ENCODE measurements at places on chromosomes 16 and 17. TPM values are rescaled to one million over a fixed set of nuclear protein-coding genes. Genes with fewer than 3 reads are reported as not detected.
A peak's percentile ranks its signal among the peaks of the same experiment; 100 is the strongest.

The KRT20 gene
- total RNA-seq, result 2.1 TPM

DNA sequence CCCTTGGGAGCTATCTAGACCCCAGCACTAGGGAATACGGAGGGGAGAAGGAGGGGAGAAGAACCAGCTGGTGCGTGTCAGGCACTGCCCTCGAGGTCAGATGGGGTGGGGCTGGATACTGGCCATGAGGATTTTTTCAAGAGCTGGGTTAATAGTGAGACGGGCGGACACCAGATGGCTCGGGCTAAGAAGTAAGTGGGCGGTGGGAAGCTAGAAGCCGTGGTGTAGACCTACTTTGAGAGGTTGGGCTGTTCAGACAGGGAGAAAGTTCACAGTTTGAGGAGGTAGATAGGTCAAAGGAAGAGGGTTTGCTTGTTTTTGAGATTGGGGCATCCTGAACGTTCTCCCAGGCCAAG lies 303.8 kb downstream of the SEC14L1 start:
- H3K27ac ChIP-seq, result peak overlapping the region; percentile 97
- H3K4me1 ChIP-seq, result peaks cover 69% of the 10 kb centered on the region
- H3K27me3 ChIP-seq, result no peaks in the 10 kb centered on the region
- DNase-seq, result no peak
- no peak overlapping the region for H3K4me3 ChIP-seq
- H3K36me3 ChIP-seq, result no peaks in the 10 kb centered on the region

GRCh38 chr16:74070237-74070636 lies 226.4 kb upstream of the PSMD7 start:
- no peaks in the 10 kb centered on the region for H3K36me3 ChIP-seq
- no peaks in the 10 kb centered on the region for H3K4me1 ChIP-seq
- no peak for DNase-seq

GRCh38 chr16:50275098-50275415 lies 8.7 kb downstream of the ADCY7 start:
- no peak for DNase-seq
- H3K4me3 ChIP-seq, result no peak overlapping the region
- H3K4me1 ChIP-seq, result no peaks in the 10 kb centered on the region
- no peak overlapping the region for H3K27ac ChIP-seq

DNA sequence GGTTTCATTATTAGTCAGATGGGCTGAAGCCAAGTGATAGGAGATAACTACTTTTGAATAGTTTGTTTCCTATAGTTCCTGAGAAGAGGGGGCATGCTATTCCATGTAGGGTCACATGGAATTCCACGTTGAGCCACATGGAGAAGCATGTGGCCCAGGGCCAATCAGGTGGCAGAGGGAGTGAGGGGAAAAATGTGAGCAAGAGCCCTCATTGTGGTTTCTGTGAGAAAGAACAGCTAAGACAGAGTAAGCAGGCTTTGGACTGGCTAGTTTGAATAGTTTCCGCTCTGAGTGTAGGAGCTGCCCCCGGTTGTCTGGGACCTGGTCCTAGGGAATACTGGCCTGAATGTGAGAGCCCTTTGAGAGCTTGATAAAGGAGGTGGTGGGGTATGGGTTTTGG lies 69.9 kb upstream of the CNTNAP4 start:
- H3K4me3 ChIP-seq, result no peak overlapping the region
- no peak overlapping the region for H3K27ac ChIP-seq
- H3K36me3 ChIP-seq, result no peaks in the 10 kb centered on the region
- DNase-seq, result no peak
- no peaks in the 10 kb centered on the region for H3K27me3 ChIP-seq

- H3K4me1 ChIP-seq, result no peaks in the 10 kb centered on the region
- no peak overlapping the region for H3K4me3 ChIP-seq
- H3K27ac ChIP-seq, result no peak overlapping the region
- no peak for DNase-seq
Measured at GRCh38 chr16:57567691-57568090, 25.2 kb downstream of the ADGRG5 start.

GRCh38 chr16:57809276-57810196 lies 7.2 kb upstream of the KIFC3 start:
- no peak overlapping the region for H3K27ac ChIP-seq
- H3K36me3 ChIP-seq, result no peaks in the 10 kb centered on the region
- DNase-seq, result no peak
- no peaks in the 10 kb centered on the region for H3K27me3 ChIP-seq
- peaks cover 17% of the 10 kb centered on the region for H3K4me1 ChIP-seq
- H3K4me3 ChIP-seq, result no peak overlapping the region

The NT5M gene
- 5.8 TPM for total RNA-seq

- H3K4me1 ChIP-seq, result no peaks in the 10 kb centered on the region
- no peak for DNase-seq
- no peak overlapping the region for H3K4me3 ChIP-seq
- H3K27ac ChIP-seq, result no peak overlapping the region
- H3K27me3 ChIP-seq, result no peaks in the 10 kb centered on the region
- H3K36me3 ChIP-seq, result no peaks in the 10 kb centered on the region
Measured at GRCh38 chr16:57009643-57010170, 20.4 kb downstream of the NLRC5 start.

The CLEC3A gene
- not detected for total RNA-seq

The ABCC6 gene
- total RNA-seq, result 1.8 TPM

DNA sequence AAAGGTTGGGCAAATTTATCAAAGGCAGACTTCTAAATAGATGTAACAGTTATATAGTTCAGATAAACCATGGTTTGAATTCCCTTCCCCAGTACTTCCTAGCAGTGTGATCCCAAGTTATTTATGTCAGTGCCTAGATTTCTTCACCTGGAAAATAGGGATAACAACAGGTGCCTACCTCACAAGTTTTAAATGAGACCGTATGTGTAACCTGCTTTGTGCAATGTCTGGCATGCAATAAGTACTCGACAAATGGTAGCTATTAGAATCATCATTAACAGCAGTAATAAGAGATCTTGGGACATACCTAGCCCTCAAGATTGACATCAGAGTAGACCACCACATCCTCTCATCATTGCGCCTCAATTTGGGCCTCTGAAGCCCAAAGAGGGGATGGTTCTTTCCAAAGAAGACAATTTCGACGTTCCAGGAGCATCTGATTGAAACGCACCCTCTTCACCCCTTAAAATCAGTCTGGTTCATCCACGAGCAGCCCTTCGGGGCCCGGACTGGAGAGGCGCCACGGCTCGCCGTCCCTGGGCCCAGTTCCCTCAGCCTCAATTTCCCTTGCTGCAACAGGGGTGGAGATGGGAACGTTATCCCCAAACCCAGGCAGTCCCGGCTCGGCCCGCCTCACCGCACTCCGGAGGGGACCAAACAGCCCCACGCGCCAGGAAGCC lies 541 bp downstream of the ACACA start:
- no peak for DNase-seq
- peak overlapping the region; percentile 92 for H3K27ac ChIP-seq
- H3K4me3 ChIP-seq, result peak overlapping the region; percentile 80

The HNF1B gene
- not detected for total RNA-seq

DNA sequence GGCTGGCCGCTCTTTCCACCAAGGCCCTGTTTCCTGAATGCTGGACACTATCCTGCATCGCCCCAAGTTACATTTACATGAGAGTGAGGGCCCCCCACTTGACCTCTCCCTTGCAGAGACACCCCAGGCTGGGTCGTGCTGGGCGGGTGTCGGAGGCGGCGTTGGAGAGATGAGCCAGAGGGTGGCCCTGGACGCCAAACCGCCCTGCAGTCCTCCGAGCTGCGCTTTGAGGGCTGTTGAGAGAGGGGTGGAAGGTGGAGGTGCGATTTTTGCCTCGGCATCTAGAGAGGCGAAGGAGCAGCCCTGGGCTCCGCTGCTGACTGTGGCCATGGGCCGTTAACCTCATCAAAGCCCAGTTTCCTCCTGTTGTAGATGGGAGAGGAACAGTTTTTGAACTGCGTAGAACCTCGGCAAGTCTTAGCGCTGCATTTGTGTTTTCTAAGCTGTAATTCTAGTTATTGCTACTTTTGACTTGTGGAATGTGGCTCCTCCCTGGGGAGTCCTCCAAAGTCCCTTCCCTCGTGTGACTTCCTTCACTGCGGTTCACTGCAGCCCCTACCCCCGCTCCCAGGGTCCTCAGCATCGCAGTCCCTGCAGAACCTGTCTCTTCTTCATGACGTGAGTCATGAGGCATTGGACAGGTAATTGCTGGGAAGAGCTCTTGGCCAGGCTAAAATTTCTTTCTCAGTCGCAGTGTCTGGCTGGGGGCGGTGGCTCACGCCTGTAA lies 986 bp upstream of the ELOB start:
- peak overlapping the region; percentile 93 for H3K27ac ChIP-seq
- peak; percentile 63 for DNase-seq
- no peaks in the 10 kb centered on the region for H3K36me3 ChIP-seq
- peaks cover 24% of the 10 kb centered on the region for H3K4me1 ChIP-seq
- H3K27me3 ChIP-seq, result no peaks in the 10 kb centered on the region

DNA sequence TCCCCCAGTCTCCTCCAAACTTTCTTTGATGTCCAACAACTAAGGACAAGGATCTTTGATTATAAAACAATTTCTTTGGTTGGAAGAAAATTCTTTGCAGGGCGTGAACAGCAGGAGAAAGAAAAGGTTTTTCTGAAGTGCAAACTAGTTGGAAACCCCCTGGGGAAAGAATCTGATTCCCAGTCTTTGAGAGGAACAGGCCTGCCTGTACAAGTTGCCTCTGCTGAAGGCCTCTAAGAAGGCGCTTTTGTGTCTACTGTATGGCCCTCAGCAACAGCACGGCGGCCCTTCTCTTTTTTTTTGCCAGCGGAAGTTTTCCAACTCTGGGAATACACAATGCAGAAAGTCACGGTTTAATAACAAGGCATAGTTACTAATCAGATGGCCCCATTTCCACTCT lies 14.0 kb downstream of the RNF43 start:
- H3K36me3 ChIP-seq, result no peaks in the 10 kb centered on the region
- no peak overlapping the region for H3K27ac ChIP-seq
- H3K4me3 ChIP-seq, result no peak overlapping the region
- H3K27me3 ChIP-seq, result no peaks in the 10 kb centered on the region
- no peaks in the 10 kb centered on the region for H3K4me1 ChIP-seq

The C16orf89 gene
- 12.2 TPM for total RNA-seq

The GINS3 gene
- 1.1 TPM for total RNA-seq

The TBC1D3 gene
- not detected for total RNA-seq

The KRTAP9-8 gene
- total RNA-seq, result not detected

The LRRC37A gene
- total RNA-seq, result 4.7 TPM

The PSMD12 gene
- 32.6 TPM for total RNA-seq

The GSDMA gene
- total RNA-seq, result not detected

DNA sequence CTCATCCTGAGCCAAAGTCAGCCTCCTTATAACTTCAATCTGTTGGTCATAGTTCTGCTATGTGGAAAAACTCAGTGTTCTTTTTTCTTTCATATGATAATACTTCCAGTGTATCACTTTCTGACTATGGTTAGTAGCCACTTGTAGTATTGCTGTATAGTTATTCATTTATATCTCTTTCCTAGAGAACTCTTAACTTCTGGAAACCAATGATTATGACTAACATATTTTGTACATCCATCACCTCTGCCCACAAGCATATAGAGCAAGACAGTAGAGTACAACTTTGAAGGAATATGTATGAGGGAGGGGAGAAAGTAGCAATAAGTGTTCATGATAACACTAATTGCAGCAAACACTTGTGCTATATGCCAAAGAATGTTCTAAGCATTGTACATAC lies 38.6 kb downstream of the COX10 start:
- no peaks in the 10 kb centered on the region for H3K36me3 ChIP-seq
- no peak for DNase-seq
- H3K4me3 ChIP-seq, result no peak overlapping the region
- no peaks in the 10 kb centered on the region for H3K4me1 ChIP-seq
- no peaks in the 10 kb centered on the region for H3K27me3 ChIP-seq
- no peak overlapping the region for H3K27ac ChIP-seq

The TNK1 gene
- 2.1 TPM for total RNA-seq

The MYLK3 gene
- total RNA-seq, result not detected

The WRAP53 gene
- 3.9 TPM for total RNA-seq

DNA sequence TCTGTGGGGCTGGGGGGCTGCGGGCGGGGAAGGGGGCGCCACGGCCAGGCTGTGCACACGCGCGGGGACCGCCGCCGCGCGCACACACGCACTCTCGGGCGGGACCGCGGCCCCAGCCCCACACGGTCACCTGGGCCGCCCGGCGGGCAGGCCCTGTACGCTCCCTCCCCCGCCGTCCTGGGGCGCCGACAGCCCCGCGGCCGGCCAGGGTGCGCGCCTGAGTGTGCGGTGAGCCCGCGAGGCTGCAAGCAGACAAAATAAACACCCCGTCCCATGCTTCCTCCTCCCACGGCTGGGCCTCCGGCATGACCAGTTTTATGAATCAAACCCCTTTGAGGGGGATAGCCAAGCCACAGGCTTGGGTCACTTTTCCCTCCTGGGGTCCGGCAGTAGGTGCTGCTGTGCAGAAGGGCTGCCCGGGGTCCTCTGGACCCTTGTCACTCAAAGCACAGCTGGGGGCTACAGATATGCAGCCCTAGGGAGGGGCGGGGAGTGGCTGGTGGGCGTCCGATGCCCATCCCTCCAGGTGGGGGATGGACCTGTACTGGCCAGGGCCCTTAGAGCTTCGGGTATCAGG lies 441 bp downstream of the VASN start:
- H3K27me3 ChIP-seq, result no peaks in the 10 kb centered on the region
- no peak for DNase-seq
- peaks cover 70% of the 10 kb centered on the region for H3K4me1 ChIP-seq

DNA sequence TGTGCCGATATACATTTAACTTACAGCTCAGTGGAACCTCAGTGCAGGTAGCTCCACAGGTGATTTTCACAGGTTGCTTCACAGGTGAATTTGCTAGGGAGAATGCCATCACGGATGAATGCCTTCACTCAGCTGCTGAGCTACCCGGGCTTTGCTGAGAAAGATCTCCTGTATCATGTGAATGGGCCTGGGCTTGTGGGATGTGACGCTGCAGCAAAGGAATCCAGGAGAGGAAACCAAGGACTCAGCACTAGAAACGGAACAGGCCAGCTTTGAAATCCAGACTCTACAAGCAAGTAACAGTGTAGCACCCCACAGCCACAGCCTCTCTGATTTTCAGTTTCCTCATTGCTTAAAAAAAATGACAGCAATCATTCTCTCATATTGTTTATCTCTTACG lies 271.4 kb upstream of the MAF start:
- no peak for DNase-seq
- H3K27ac ChIP-seq, result no peak overlapping the region
- H3K36me3 ChIP-seq, result no peaks in the 10 kb centered on the region
- no peaks in the 10 kb centered on the region for H3K27me3 ChIP-seq
- H3K4me3 ChIP-seq, result no peak overlapping the region
- no peaks in the 10 kb centered on the region for H3K4me1 ChIP-seq

- peaks cover 84% of the 10 kb centered on the region for H3K36me3 ChIP-seq
- no peak for DNase-seq
- no peaks in the 10 kb centered on the region for H3K27me3 ChIP-seq
- H3K27ac ChIP-seq, result no peak overlapping the region
Measured at GRCh38 chr17:59914274-59914854, 21.4 kb downstream of the RPS6KB1 start.

GRCh38 chr16:48462106-48462740 lies 77.0 kb upstream of the SIAH1 start:
- no peak for DNase-seq
- H3K27me3 ChIP-seq, result no peaks in the 10 kb centered on the region
- H3K36me3 ChIP-seq, result no peaks in the 10 kb centered on the region
- H3K27ac ChIP-seq, result no peak overlapping the region
- H3K4me3 ChIP-seq, result no peak overlapping the region

Measured in sigmoid colon (tissue), 7 donors.